ENCODE measurements at places on chromosomes 11 and 22. TPM values are rescaled to one million over a fixed set of nuclear protein-coding genes. Genes with fewer than 3 reads are reported as not detected.

Gene POU2AF1
- not detected for total RNA-seq

Gene PRAME
- 2.2 TPM for total RNA-seq

Gene BAIAP2L2
- 6.5 TPM for total RNA-seq

Gene OR52N4
- total RNA-seq = not detected

Gene IFITM2
- total RNA-seq = 54.7 TPM

Gene OR5M8
- total RNA-seq = not detected

Gene ACR
- total RNA-seq = not detected

Gene CRY2
- 6.3 TPM for total RNA-seq

Gene YIF1A
- total RNA-seq = 152 TPM

Data from epithelial cell of proximal tubule (primary cell).